Brain (organoid and tissue), 16 donors: ENCODE measurements at places on chromosomes 2 and 18.

- DNase-seq, result no peak
Observed at GRCh38 chr2:224146356-224147160, 107.5 kb upstream of the SERPINE2 start.

- DNase-seq, result no peak
Observed at GRCh38 chr2:145609951-145610350, 1090.0 kb upstream of the ZEB2 start.

GRCh38 chr2:196170606-196171247 is 651 bp downstream of the STK17B start:
- peak; percentile 50 for DNase-seq

DNA sequence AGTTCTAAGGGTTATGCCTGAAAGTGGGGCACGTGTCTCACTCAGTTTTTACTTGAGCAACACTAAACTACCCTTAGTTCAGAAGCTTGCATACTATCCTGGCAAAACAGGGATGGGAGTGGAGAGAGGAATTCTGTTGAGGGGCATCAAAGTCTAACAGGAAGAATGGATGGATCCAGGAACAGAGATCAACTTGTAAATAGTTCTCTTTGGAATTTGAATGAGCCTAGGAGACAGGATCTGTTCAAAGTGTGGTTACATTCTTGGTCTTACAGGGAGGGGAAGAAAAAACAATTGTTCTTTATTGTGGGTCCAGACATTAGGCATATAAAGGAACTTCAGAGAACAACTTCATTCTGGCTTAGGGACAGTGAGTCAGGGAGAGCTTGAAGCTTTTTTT is 560.2 kb downstream of the CNTNAP5 start:
- no peak for DNase-seq
